Stimulated activated CD8-positive, alpha-beta memory T cell treated with anti-CD3 and anti-CD28 coated beads, Interleukin-4, amount 100 ng/mL, for 4 hours (primary cell): ENCODE measurements at places on chromosomes 2 and 18.

DNA sequence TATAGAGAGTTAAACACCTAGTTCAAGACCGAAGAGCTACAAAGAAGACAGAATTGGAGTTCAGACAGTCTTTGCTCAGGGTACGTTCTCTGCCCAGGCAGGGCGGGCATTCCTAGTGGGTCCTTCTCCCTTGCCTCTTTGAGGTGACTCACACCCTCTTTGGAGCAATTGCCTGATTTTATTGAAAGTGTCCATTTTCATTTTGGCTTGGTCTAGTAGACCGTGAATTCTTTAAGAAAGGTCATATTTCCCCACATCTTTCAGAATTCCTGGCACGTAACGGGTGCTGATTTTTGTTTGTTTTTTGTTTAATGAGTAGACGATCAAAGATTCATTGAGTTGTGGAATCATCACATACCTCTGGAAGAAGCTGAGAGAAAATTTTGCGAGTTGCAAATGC is 871.5 kb downstream of the RNF144A start:
- no peak for DNase-seq

DNA sequence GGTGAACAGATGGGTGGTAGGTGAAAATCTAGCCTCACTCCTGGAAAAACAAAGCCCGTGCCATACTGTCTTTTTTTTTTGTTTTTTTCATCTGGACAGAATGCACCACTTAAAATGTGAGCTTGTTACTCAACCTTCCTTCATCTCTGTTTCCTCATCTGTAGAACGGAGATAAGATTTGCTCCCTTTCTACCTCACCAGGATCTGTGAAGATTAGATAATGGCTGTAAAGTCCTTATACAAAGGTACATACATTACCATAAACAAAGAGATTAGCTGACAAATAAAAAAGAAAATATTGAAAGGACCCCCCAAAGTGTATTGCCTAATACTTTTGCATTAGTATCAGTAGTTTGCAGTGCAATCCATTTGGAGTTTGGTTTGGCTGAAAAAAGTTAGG is 75.4 kb upstream of the ZEB2 start:
- DNase-seq, result no peak

DNA sequence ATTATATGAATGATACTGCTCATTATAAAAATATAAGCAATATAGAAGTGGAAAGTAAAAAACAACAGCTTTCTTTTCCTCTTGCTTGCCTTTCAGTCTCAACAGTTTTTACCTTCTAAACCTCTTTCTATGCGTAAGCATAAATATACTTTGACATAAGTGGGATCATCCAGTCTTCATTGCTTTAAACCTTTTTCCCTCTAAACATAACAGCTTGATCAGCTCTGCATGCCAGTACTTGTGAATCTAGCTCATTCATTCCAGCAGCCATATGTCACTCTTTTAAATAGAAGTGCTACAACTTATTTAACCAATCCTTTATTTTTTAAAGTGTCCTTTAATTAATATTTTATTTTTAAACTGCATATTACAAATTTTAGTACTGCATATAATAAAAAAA is 88.1 kb downstream of the TTC27 start:
- DNase-seq, result no peak

GRCh38 chr2:163481515-163481914 is 254.3 kb downstream of the FIGN start:
- DNase-seq, result no peak

DNA sequence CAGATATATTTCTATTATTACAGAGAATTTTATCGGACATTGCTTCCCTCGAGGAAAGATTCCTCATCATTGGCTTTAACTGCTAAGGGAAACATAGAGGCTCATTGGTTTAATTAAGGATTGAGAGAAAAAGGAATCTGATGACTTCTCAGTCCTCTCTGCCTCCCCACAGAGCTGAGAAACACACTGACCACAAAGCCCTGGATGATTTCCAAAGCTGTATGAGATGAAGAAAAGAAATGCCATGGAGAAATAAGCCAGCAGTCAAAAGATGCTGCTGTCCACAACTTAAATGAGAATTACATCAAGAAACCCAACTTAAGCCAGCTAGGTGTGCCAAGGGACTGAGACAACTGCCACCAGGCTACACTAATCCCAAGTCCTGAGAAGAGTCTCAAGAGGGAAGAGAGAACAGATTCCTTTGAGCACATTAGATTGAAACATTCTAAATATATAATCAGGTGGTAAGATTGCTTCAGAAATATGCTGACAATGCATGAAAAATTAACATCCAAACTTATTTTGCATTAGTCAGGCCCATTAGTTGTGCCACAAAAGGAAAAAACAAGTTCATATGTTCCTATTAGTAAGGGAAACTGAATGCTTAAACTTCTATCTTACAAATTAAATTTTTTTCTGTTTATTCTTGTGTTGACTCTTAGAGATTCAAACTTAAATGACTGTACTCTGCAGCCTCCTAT is 308.1 kb upstream of the CYRIA start:
- DNase-seq, result no peak

- no peak for DNase-seq
Observed at GRCh38 chr2:132632000-132632649, 37.9 kb downstream of the LYPD1 start.

GRCh38 chr2:99140056-99140859 is 1.2 kb upstream of the C2orf15 start:
- no peak for DNase-seq

- no peak for DNase-seq
Observed at GRCh38 chr18:30775629-30776028, 266.9 kb downstream of the DSC3 start.

DNA sequence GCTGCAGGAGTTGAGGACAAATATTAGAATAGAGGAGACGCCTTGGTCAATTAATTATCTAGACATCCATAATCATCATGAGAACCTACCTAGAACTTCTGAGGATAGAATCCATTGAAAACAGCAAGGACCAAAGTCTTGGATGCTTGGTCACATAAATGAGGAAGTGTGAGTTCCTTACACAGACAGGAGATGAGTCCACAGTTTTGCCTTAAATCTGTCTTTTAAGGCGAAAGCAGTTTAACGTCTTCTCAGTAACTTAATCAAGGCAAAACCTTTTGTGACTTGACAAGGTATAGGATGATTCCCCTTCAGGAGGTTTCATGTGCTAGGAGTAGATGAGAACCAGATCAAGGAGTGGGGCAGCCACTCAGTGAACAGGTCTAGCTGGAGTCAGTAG is 1783.2 kb upstream of the CELF4 start:
- no peak for DNase-seq

DNA sequence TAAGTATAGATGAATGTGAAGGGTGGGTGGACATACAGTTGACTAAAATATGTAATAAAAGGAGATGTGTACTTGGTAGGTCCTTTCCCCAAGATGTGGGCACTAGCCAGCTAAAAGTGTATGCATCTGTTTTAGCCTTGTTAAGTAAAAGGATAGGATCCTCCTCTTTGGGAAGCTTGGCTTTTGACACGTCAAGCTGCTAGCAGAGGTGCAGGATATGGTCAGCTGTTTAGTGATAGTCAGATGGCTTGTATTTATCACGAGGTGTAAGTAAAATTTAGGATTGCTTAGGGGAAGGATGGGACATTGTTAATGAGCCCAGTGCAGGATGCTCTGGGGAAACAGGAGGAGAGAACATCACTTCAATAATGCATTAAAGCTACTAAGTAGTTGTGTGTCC is 1.5 kb downstream of the MFSD6 start:
- DNase-seq, result no peak

DNA sequence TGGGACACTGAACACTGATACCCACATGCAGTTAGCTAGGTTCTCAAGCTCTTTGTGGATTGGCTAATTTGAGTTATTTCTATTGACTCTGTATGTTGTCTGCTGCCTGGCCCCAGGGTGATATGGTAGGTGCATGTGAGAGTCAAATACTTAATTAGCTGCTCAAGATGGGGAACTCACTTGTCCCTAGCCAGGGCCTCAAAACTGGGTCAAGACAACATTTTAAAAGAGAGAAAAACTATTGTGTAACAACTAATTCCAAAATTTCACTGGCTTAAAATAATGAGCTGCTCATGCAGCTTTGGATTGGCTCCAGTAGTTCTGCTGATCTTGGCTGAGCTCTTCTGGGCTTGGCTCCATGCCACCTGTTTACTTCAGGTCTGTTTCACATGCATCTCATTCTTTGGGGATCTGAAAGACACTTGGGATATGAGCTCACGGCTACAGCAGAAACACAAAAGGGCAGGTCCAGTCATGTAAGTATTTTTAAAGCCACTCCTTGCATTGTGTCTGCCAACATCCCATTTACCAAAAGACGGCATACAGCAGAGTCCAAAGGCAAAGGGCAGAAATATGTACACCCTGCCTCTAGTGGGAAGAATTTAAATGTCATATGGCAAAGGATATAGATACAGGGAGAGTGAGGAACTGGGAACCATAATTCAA is 716.8 kb downstream of the SUCLG1 start:
- DNase-seq, result no peak

DNA sequence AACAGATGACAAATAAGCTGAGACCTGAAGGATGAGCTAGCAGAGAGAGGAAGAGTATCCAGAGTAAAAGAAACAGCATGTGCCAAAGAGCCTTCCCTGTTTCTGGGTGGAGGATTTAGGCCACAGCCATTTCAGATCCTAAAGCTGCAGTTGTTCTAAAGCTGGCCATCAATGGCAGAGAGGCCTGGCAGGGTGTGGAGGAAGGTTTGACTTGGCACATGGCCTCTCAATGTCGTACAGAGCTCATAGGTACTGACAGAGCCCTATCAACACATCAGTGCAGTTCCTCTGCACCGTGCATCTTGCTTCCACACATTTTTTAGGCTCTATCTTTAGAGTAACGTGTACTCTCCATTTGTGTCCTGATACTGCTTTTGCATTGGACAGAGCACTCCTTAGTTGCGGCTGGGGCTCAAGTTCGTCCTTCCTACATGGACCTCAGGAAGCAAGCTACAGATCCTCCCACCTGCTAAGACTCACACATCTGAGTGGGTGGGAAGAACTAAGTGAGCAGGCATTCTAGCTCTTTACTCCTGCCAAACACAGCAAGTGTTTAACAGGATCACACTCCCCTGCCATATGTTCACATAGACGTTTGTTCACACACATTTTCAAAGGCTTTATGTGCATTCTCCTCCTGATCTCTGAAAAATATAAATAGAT is 3.0 kb upstream of the CHMP3 start:
- no peak for DNase-seq

GRCh38 chr2:207762146-207762545 is 7.6 kb downstream of the FZD5 start:
- no peak for DNase-seq
